ENCODE measurements at places on chromosomes 7 and 10.
A peak's percentile ranks its signal among the peaks of the same experiment; 100 is the strongest.

- DNase-seq = no peak
These were observed 3.7 kb upstream of the HOXA10 start for GRCh38 chr7:27177795-27178320.

GRCh38 chr7:135716677-135717238 is 11.2 kb downstream of the SLC13A4 start:
- DNase-seq = peak; percentile 27

DNA sequence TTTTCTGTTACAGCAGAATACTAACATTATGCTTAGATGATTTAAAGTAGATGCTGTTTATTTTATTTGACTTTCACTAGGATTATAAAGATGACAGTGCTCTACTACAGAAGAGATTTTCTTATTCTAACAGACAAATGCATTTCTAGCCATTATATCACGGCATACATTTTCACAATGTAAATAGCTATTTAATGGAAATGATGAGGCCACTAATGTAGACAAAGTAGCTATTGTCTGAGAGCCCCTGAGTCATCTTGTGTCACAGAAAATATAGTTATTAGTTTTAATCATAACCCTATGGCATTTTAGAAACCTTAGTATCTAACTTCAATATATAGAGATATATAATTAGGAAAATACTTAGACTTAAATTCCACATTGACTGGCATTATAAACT is 158.0 kb upstream of the AHR start:
- no peak for DNase-seq

- no peak for DNase-seq
These were observed 192.5 kb downstream of the ELFN1 start for GRCh38 chr7:1862560-1862959.

DNA sequence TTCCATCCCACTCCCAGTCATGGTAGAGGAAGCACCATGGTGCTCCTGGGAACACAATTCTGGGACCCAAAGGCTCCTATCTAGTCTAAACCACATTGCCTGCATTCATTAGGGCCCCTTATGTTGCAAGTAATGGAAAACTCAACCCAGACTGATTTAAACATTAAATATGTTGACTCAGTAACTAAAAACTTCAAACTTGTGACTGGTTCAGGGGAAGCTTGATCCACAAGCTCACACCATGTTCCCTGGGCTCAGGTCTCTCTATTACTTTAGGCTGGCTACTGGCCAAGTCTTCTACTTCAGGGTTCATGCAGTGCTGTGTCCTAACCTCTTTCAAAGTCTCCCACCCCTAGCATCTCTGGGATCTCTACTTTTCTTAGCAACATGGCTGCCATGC is 13.1 kb downstream of the WNT16 start:
- DNase-seq = no peak

GRCh38 chr10:22022257-22023032 is 18.9 kb upstream of the DNAJC1 start:
- no peak for DNase-seq

- DNase-seq = no peak
These were observed 9.1 kb upstream of the DMBT1 start for GRCh38 chr10:122551450-122551849.

DNA sequence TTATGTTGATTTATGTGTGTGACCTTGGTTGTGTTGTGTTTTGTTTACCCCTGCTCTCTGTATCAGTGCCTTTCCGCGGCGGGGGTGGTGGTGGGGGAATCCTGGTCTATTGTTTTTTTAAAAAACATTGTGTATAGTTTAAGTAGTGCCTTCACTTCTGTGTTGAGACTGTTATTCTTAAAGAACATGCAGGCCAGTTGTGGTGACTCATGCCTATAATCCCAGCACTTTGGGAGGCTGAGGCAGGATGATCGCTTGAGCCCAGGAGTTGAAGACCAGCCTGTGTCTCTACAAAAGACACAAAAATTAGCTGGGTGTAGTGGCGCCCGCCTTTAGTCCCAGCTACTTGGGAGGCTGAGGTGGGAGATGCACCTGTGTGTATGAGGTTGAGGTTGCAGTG is 429.0 kb upstream of the LRGUK start:
- no peak for DNase-seq

GRCh38 chr7:74202841-74203556 is 6.8 kb upstream of the LAT2 start:
- DNase-seq = no peak

DNA sequence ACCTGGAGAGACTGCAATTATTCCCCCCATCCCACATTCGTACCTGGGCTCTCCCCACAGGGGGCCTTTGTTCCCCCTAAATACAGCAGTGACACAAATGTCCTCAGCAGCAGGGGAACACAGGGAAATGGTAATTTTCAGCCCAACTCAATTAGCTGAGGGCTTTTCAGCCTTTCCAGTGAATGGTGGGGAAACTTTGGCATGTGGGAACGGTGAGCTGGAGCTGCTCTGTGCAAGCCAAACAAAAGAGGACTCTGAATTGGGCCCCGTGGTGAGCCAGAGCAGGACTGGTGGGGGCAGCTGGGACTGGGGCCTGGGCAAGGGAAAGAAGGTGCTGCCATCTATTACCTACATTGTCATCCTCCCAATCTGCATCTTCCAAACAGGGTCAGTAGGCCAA is 51.0 kb downstream of the FBXW4 start:
- DNase-seq = no peak

DNA sequence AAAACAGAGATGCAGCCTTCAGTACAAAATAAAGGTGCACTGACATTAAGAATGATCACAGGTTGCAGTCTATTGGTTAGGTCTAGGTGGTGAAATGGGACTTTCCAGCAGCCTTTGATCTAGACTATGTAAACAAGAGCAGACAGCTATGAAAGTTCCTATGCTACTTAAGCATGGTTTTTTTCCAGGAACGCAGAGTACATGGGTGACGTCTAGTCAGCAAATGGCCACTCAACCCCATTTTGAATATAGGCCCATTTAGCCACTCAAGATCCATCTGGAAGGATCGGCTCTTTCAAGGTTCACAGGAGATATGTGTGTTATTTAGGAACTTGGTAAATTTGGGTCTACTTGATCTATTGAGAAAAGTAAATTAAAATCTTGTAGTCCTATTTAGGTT is 1424.6 kb upstream of the LRRTM3 start:
- no peak for DNase-seq

GRCh38 chr10:60821656-60822055 is 43.4 kb downstream of the CDK1 start:
- DNase-seq = no peak

- DNase-seq = no peak
These were observed 1.5 kb upstream of the PRKAR1B start for GRCh38 chr7:728602-729001.

- DNase-seq = no peak
These were observed 189.8 kb downstream of the CELF2 start for GRCh38 chr10:11207560-11207844.

GRCh38 chr10:6297951-6298381 is 95.2 kb downstream of the PFKFB3 start:
- DNase-seq = no peak

DNA sequence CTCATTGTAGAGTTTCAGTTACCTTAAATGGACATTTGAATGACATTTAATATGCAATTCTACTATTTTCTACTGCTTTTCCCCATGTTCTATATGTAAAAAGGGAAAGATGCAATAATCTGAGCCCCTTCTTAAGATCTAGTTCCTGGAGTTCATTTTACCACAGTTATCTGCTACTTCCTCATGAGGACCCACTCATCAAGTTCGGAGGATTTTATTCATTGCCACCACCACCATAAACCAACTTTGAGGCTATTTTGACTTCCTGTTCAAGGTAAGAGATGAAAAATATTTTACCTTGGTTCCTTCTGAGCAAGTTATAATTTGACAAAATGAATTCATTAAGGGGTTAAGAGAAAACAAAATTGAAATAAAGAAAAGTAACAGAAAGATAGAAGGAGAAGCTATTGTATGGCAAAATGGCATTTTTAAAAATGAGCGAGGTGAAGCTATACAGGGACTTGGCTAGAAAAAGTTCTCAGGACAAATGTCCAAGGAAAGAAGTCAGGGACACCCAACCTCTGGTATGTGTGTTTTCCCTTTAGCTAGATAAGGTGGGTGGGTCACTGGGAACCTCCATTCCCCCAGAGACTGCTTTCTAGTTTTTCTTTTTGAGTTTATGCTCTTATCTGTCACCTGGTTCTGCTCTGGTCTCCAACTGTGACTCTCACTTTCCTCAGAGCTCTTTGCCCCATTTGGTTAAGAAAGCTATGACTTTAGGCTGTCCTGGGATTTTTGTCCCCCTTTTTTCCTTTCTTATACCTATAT is 14.9 kb upstream of the FAM3C start:
- DNase-seq = no peak

DNA sequence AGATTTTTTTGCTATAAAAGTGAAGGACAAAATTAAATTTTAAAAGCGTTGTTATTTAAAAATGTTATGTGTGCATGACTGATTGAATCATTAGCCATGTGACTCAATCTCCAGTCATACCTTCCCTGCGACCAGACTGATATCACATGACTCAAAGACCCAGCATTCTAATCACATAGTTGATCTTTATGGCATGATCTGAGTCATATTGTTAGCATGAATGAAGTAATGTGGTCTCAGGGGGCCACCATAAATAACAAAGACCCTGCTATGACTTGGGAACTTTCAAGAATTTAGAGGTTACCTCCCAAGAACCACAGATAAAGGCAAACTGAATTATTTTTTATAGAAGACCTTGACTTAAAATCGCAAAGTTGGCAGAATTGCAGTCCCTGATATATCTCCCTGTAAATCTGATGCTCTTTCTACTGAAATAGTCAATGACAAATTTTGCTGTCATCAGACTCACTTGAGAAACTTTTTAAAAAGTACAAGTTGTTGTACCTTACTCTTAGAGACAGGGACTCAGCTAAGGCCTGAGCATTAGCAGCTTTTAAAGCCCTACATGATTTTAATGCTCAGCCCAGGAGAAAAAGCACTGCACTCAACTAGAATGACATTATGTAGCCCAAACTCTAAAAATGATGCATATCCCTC is 717.3 kb downstream of the XPNPEP1 start:
- DNase-seq = no peak

- DNase-seq = no peak
These were observed 110.8 kb downstream of the HIBADH start for GRCh38 chr7:27551803-27552400.

- no peak for DNase-seq
These were observed 59.0 kb downstream of the DOCK1 start for GRCh38 chr10:126964190-126964589.

GRCh38 chr7:30596014-30596641 is 1.4 kb downstream of the GARS1 start:
- DNase-seq = no peak

GRCh38 chr7:139699640-139700504 is 77.9 kb downstream of the HIPK2 start:
- DNase-seq = peak; percentile 50

GRCh38 chr10:103859161-103860086 is 4.0 kb upstream of the SH3PXD2A start:
- DNase-seq = peak; percentile 6

GRCh38 chr7:157426463-157427301 is 89.9 kb downstream of the DNAJB6 start:
- no peak for DNase-seq

- DNase-seq = no peak
These were observed 85.5 kb upstream of the ABI1 start for GRCh38 chr10:26946102-26946811.

DNA sequence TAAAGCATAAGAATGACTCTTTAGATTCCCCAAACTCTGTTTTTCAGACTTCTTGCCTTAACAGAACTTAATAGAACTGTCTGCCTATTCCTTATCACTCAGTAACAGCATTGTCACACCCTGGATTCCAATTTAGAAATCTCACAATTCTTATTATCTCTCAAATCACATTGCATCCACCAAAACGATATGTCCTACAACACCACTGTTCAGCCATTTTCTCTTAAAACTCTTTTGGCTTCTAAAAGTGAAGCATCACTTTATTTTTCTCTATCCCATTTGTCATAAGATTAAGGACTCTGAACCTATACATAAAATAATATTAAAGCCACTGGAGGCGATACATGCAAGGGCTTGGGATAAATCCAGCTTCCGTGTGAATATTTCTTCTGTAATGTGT is 1.2 kb upstream of the CPED1 start:
- DNase-seq = no peak

DNA sequence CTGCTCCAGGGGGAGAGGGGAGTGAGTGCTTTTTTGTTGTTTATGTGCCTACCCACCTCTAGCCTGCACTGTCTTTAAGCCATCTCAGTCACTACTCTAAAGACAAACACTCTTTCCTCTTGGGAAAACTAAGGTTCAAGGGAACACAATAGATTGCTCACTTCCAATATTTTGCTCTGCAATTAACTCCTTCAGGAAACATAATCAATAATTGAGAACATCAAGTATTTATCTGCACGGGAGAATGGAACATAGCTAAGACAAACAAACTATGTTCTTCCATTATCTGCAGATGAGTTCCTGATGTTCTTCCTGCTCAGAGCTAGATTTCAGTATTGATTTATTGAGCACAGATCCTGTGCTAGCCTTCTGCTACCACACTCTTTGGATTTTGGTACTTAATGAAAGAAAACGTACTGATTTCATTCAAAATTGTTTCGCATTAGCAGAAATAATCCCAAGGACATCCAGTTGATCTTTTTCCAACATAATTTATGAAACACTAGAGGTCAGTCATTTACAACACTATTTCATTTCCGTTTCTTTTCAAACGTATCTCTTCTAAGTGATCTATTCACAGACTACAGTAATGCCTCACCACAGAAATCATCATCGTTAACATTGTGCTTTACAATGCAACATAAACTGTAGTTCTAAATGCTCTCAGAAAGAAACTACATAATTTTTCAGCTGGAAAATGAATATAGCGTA is 8.3 kb downstream of the NEBL start:
- DNase-seq = no peak

GRCh38 chr7:92778972-92779371 is 57.4 kb downstream of the CDK6 start:
- no peak for DNase-seq

DNA sequence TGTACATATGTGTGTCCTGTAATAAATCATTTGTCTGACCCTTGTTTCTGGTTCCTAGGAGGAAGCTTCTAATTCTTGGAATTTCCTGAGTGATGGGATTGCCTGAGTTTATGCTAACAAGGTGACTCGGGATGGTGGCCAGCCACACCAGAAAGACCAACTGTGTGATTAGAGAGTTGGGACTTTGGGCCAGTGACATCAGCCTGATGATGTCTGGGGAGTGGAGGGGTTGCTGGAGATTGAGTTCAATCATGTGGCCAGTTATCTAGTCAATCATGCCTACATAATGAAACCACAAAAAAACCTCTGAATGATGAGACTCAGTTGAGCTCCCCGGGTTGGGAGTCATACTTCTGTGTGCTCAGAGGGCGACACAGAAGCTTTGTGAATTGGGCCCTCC is 23.5 kb upstream of the CARD11 start:
- DNase-seq = no peak

GRCh38 chr7:95322396-95322795 is 1.9 kb downstream of the PON1 start:
- DNase-seq = no peak
